ENCODE measurements at places on chromosomes 2 and 18.

DNA sequence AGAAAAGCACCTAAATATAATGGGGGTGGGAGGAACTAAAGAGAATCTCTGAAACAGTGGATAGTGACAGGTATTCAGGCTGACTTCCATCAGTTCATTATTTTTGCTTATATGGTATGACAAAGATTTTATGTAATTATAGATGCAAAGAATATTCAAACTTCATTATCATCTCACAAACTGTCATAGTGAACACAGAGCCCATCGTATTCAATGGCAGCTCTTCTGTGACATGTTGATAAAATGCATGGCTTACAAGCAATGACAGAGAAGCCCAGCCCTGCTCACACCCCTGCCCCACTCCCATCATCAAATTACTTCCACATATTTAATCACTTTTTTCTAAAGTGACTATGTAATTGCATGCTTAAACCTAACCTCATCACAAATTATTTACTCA, 904.3 kb downstream of the LRP1B start:
- no peak for DNase-seq

GRCh38 chr2:28134262-28134812, 243.8 kb downstream of the BABAM2 start:
- no peak for DNase-seq

GRCh38 chr2:166057370-166058164, 70.3 kb downstream of the SCN1A start:
- peak; percentile 5 for DNase-seq

DNA sequence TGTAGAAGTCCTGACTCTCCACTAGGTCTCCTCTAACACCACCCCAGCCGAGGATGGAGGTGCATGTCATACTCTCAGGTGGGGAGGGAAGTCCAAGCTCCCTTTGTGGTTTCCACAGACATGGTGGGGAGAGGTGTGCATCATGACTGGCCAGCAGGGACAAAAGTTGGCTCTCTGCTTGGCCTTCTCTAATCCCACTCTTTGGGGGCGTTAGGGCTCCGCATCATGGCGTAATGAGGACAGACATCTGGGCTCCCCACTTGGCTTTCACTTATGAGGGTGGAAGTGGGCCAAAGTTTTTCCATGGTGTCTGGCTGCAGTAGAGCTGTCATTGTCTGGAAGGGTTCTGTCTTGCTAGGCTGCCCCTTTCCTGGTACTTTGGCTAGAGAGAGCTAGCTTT, 80.7 kb upstream of the DAPL1 start:
- DNase-seq: no peak

- DNase-seq: no peak
These were observed 4.5 kb upstream of the SIX3 start for GRCh38 chr2:44936715-44937687.

GRCh38 chr2:20925265-20925889, 102.5 kb upstream of the LDAH start:
- no peak for DNase-seq

DNA sequence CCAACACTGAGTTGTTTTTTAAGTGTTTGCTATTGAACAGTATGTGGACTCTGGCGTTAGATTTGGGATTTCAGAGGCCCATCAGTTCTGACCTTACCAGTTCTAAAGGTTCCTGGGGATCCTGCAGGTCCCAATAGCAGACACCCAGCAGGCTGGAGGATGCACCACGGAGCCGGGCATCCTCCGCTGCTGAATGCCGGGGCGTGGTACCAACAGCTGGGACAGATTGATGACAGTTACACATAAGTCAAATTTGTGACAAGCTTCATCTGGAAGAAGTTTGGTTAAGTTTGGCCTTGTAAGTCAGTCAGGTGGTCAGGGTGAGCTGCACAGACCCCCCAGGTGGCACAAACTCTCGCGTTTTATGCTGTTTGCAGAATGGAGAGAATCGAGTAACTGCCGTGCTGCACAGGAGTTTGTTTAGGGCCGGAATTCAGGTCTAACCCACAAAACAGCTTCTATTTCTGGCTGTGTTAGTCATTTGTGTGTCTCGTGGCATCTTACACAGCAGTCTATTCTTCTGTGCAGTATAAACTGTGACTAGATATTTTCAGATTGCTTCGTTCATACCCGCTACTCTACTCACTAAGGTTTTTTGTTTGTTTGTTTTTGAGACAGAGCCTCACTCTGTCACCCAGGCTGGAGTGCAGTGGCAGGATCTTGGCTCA, 19.2 kb downstream of the CTDP1 start:
- no peak for DNase-seq

DNA sequence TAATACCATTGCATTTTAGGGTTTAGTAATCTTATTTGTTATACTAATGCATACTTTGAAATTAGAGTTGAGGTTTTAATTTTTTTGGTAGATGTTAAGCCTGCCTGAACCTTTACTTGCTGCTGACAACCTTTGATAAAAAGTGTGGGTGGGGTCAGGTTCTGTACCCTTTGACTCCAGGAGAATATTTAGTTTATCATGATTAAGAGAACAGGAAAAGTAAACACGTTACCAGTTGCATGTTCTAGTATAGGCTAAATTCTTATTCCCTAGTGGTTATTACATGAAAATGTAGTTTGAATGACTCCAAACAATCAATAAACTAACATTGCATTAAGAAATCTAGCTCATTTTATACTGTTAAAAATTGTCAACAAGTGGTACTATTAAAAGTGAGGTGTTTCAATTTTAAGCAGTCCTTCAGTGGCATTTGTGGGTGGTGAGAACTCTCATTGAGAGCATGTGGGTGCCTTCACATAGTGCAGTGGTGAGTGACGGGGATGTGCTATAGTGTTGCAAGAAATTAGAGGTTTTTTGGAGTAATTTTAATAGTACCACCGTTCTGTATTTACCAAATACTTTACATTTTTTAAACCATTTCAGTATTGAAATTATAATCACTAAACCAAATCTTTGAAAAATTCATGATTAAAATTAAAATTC, 29.9 kb downstream of the PHLPP1 start:
- DNase-seq: no peak

- no peak for DNase-seq
These were observed 109.7 kb downstream of the CLIP4 start for GRCh38 chr2:29224693-29225551.

GRCh38 chr18:26745288-26746181, 120.0 kb downstream of the AQP4 start:
- no peak for DNase-seq

DNA sequence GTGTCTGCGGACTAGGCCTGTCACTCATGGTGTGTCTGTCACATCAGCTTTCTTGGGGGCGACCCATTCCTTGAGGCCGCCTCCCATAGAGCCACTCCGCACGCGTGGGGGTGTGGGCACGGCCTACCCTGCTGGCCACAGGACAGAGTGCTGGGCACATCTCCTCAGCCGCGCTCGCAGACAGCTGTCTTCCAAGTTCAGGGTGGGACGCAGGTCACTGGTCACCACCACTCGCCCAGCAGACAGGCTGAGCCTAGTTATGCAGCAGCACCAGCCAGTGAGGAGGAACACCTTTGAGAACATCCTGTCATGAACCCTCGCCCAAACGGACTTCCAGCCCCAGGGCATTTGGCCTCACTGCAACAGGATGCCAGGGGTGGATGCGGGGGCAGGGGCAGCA, 30.8 kb upstream of the BIN1 start:
- no peak for DNase-seq

DNA sequence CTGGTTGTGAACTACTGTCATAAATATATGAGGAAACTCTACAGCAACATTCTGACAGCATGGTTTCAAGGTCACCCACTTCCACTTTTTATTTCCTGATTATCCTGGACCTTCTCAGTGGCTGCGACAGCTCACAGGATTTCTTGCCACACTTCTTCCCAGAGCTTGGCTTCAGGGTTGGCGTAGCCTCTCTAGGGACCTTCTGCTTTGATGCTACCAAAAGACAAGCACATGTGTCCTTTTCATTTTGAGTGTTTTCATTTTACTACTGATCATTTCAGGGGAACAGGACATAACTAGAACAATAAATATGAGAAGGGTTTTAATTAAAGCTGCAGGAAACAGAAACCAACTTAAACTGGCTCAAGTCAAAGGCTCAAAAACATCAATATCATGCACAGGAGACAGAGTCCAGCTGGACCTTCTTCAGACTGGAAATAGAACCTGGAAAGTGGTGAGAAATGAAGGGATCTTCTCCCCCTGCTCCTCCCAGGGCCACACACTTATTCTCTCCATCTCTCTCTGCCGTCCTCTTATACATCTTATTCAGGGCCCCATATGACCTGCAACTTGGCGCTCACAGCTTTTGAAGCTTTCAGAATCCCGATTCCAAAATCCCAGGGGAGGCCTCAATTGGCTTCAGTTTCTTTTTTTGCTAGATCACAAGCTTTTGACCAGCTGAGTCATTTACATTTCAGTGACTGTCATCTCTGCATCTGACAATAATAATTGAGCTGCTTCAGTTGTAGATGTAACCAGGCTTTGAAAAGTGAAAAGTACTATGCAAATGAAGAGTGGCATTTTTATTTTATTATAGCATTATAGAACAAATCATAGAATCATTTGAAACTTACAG, 9.7 kb downstream of the VIT start:
- no peak for DNase-seq

- peak; percentile 94 for DNase-seq
These were observed 4.3 kb downstream of the COL3A1 start for GRCh38 chr2:188978291-188979081.

DNA sequence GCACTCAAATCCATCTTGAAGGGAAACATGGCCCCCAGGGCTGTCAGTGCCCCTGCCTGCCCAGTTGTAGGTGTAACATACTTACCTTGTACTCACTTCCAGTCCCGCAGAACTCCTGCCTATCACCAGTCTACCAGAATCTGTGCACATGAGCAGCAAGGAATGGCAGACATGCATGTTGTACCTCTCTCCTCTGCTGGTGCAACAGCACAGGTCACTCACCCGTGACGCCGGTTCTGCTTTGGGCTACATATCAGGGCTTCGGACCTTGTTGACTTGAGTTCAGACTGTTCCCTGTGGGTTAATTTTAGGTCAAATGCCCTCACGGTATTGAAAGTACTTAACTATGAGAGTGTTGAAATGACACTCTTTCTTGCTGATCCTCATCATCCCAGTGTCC, 215.7 kb downstream of the TPGS2 start:
- no peak for DNase-seq

- peak; percentile 74 for DNase-seq
These were observed 102.1 kb downstream of the PXDN start for GRCh38 chr2:1642066-1642861.

GRCh38 chr2:52613064-52613463, 1154.5 kb upstream of the CHAC2 start:
- no peak for DNase-seq

GRCh38 chr2:233152541-233152940, 92.4 kb downstream of the INPP5D start:
- no peak for DNase-seq

- DNase-seq: peak; percentile 34
These were observed 67.3 kb upstream of the SPATS2L start for GRCh38 chr2:200239216-200239615.

- no peak for DNase-seq
These were observed 2.4 kb downstream of the DLX2 start for GRCh38 chr2:172100080-172100934.

DNA sequence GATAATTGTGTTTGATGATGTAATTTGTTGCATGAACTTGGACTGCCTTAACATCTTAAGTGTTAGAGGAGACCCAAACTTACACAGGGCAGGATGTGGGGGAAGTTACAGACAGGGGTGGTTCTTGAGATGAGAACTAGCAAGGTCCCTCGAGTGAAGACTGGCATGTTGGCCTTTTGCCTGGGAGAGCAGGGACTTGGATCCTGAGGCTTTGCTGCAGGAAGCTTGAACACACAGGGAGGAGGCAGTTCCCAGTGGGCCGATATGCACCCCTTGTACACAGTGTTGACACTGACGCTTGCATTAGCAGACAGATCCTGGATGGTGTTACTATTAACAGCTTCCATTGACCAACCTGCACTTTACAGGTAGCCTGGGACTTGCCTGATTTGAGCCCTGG, 47.5 kb downstream of the CHRNA1 start:
- DNase-seq: no peak

DNA sequence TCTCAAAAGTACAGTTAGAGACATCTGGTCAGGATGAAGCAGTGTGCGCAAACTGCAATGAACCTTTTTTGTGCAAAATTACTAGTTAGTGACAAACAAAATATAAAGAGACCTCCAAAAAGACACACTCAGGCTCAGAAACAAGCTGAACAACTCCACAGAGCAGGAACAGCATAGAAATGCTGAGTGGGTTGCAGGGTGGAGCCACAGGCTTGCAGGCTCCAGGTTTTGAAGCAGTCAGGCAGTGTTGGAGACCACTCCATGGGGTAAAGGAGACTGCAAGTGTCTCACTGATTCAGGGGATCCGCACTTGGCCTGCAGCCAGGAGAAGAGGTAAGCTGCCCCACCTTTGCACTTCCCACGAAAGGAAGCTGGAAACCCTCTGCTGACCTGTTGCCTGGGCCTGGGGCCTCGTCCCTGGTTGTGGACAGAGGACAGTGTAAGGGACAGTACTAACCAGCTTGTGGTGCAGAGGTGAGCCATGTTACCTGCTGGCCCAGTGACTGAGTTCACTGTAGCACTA, 36.4 kb downstream of the CFAP221 start:
- DNase-seq: no peak

- DNase-seq: no peak
These were observed 156.7 kb upstream of the TFPI start for GRCh38 chr2:187710791-187711521.

GRCh38 chr18:48151421-48152065, 221.1 kb upstream of the SMAD2 start:
- no peak for DNase-seq

DNA sequence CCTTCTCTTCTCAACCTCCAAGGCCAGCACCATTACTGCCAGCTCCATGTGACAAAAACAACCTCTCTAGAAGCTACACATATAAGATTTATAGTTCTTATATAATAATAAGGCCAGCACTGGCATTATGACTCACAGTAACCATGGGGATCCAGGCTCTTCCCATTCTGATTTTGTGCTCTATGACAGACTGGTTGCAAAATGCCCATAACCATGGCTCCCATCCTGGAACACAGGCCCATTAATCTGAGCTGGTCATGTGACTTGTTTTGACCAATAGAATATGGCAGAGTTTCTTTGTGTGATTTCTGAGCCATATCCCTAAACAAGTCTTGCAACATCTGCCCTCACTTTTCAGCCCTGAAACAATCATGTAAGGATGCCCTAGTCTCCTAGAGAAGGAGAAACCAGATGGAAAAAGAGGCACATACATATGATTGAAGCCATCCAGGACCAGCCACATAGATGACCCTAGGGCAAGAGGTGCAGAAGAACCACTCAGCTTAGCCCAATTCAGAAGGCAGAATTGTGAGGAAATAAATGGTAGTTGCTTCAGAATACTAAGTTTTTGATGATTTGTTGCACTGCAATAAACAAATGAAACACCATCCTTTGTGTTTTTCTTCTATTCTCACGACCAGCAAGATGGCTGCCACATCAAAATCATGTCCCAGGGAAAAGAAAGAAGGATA, 173.9 kb downstream of the SUCLG1 start:
- DNase-seq: no peak

DNA sequence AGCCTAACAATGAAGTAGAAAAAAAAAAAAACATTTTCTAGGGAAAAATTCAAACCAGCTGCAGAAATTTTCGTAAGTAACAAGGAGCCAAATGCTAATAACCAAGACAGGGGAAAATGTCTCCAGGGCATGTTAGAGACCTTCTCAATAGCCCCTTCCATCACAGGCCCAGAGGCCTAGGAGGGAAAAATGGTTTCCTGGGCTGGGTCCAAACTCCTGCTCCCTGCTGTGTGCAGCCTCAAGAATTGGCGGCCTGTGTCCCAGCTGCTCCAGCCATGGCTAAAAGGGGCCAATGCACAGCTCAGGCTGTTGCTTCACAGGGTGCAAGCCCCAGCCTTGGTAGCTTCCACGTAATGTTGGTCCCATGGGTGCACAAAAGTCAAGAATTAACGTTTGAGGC, 266.2 kb downstream of the ZEB2 start:
- no peak for DNase-seq

Measured in fibroblast of skin of abdomen (primary cell).